ENCODE measurements at places on chromosomes 6 and 20.

- DNase-seq = no peak
Measured at GRCh38 chr6:52186480-52186879, 305 bp downstream of the IL17A start.

DNA sequence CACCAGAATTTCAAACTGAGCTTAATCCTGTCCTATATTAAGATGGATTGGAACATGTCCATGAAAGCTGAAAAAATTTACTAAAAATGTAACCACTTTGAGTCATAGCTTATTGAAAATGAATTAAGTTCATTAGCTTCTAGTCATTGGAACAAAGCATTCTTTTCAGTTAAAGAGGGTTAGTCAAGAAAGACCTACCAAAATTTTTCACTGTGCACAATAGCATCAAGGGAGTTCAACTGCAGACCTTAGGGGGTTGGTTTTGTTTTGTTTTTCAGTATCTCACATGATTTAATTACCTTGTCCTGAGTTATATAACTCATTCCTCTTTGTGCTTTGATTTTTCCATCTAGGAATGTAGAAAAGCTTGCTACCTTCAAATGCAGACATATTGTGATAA lies 2.8 kb downstream of the SLC2A12 start:
- no peak for DNase-seq

DNA sequence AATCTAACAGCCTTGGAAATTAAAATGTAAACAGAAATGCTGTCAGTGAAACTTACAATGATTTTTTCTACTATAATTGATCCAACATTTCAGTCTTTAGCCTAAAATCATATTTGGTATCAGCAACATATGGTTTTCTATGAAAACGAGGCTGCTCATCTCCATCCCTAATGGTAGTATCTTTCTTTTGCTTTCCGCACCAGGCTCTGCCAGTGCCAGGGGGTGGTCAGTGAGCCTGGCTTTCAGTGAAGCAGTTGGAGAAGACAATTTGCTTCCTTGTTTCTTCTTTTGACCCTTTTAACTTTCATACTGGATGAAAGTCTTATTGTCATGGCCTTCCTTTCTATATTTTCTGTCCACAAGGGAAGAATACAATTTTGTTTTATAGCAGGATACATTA lies 258.4 kb downstream of the ARID1B start:
- DNase-seq = no peak

DNA sequence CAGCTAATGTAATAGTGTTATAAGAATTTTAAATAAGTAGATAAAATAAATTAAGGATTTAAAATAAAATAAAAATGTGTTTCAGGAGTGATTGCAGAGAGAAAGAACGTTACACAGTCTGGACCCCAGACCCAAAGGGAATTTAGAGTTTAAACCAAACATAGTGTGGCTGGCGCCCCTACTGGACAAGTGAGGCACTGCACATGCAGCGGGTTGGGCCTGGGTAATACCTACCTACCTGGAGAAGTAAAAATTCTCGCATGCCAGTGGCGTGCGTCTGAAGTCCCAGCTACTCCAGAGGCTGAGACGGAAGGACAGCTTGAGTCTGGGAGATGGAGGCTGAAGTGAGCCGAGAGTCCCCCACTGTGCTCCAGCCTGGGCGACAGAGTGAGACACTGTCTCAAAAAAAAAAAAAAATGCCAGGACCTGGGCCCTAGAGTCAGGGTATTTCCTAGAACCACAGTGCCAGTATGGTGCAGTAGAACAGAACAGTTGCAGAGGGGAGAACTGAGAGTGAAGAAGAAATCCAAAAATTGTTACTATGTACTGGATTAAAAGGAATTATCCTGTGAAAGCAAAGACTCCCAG lies 71.4 kb upstream of the TCF21 start:
- DNase-seq = no peak

- no peak for DNase-seq
Measured at GRCh38 chr6:169070506-169071176, 183.0 kb downstream of the THBS2 start.

DNA sequence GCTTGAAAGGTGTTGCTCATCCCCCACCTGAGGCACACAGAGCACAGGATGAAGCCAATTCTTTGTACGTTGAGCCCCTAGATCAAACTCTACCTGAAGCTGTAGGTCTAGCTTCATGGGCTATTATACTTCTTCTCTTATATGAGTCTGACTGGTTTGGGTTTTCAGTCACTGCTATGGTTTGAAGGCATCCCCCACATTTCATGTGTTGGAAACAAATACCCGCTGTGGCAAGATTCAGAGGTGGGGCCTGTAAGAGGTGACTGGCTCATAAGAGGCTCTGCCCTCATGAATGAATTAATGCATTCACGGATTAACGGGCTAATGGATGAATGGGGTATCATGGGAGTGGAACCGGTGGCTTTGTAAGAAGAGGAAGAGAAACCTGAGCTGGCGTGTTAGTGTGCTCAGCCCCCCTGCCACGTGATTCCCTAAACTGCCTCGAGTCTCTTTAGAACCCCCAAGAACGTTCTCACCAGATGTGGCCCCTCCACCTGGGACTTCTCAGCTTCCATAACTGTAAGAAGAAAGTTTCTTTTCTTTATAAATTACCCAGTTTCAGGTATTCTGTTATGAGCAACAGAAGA lies 39.2 kb downstream of the PREX1 start:
- no peak for DNase-seq

- DNase-seq = no peak
Measured at GRCh38 chr6:158042245-158042798, 60.7 kb downstream of the SYNJ2 start.

- no peak for DNase-seq
Measured at GRCh38 chr6:165899611-165900010, 236.6 kb upstream of the PDE10A start.

- no peak for DNase-seq
Measured at GRCh38 chr6:90715093-90715655, 128.3 kb upstream of the MAP3K7 start.

DNA sequence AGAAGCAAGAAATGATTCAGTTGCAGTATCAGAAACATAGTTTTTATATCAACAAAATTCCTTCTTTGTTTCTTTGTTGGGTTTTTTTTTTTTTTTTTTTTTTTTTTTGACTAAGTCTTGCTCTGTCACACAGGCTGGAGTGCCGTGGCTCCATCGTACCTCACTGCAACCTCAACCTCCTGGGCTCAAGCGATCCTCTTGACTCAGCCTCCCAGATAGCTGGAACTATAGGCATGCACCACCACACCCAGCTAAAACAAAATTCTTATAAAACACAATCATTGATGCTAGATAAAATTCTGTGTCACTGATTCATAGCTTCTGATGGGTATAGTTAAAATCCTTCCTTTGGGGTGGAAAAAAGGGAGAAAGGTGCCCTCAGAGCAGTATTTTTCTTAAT lies 110.3 kb upstream of the TNFAIP3 start:
- DNase-seq = no peak

DNA sequence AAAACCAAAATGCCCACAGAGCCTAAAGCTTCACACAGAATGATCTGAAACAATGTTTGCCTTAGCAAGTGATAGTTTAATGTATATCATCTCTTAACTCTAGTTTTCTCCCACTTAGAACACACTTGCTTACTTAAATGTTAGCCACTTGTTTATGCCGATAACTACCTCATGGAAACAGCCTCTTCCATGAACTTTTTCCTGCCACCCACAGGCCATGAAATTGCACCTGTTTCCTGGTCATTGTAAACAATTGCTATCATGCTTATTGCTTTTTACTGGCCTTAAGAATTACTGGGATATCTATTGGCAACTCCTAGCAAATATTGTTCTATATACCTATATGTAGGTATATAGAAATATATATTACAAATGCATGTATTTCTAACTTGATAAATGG lies 231.1 kb downstream of the HDGFL1 start:
- no peak for DNase-seq

GRCh38 chr6:124772733-124773319 lies 189.4 kb upstream of the RNF217 start:
- no peak for DNase-seq

DNA sequence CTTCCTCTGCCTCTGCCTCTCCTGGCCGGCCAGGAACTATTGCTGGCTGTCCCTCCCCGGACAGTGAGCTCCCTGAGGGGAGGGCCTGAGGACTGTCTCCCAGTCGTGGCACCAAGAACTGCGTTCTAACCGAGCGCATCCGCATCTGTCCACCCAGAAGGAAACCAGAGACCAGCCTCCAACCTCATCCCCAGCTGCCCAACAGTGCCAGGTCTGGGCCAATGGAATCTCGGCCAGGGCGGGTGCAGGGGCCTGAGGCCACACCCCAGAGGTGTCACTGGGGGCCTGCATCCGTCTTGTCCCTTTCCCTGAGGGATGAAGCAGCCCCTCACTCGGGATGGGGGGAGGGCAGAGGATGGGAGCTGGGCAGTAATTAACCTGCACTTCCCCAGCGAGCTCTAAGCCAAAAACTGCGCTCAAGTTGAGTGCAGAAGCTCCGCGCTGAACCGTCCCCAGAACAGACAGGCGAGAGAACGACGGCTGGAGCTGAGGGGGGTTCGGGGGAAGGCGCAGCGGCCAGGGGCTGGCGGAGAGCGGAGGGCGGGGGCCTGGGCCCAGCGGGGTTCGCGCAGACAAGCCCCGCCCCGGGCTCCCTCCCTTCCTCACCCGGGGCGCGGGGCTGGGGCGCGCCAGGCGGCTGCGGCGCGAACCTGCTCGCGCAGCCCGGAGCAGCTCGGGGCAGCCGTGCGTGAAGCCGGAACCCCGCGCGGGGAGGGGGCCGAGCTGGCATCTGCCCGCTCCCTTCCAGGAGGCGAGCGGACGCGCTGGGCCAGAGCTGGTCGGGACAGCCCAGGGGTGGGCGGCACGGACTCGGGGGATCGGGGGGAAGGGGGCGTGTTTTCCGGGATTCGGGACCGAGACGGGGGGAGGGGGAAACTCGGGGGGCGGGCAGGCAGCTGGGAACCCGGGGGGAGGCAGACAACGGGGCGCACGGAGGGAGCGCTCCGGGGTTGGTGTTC lies 1.4 kb downstream of the TFEB start:
- DNase-seq = peak; percentile 35

GRCh38 chr6:142845624-142846458 lies 99.1 kb downstream of the HIVEP2 start:
- no peak for DNase-seq

- no peak for DNase-seq
Measured at GRCh38 chr6:157217198-157217893, 106.0 kb downstream of the TMEM242 start.

DNA sequence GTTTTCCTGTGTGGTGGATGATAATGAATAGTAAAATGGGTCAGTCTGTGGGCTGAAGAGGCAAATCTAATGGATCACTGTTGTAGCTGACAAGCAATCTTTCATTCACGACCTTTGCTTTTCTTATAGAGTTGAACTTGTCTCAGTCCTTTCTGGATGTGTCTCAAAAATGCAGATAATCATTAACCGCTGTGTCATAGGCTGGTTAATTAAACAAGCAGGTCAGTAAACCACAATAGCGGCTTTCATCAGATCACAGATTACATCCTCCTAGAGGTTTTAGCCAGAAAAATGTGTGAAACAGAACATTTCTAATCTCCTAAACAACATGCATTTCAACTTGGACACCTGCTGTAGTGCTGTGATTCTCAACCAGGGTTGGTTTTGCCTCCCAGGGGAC lies 2.5 kb upstream of the METTL24 start:
- no peak for DNase-seq

- no peak for DNase-seq
Measured at GRCh38 chr6:72954716-72955115, 270.6 kb downstream of the KHDC1L start.

DNA sequence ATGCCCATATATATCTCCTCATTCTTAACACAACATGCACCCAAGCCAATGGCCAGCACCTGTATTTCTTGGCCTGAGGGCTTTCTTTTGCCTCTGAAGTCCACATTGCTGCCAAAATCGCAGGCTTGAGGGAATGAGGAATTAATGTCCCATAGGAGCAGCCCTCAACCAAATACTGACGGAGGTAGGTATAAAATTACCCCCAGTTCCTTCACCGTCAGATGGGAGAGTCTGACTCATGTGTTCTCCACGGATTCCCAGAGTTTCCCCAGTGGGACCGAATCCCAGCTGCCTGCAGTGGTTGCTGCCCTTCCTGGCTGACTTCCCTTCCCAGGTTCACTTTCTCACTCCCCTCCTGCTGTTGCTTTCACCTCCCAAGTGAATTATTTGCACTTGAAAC lies 602.2 kb upstream of the NOX3 start:
- no peak for DNase-seq

GRCh38 chr20:49445176-49445575 lies 37.3 kb downstream of the KCNB1 start:
- DNase-seq = no peak

DNA sequence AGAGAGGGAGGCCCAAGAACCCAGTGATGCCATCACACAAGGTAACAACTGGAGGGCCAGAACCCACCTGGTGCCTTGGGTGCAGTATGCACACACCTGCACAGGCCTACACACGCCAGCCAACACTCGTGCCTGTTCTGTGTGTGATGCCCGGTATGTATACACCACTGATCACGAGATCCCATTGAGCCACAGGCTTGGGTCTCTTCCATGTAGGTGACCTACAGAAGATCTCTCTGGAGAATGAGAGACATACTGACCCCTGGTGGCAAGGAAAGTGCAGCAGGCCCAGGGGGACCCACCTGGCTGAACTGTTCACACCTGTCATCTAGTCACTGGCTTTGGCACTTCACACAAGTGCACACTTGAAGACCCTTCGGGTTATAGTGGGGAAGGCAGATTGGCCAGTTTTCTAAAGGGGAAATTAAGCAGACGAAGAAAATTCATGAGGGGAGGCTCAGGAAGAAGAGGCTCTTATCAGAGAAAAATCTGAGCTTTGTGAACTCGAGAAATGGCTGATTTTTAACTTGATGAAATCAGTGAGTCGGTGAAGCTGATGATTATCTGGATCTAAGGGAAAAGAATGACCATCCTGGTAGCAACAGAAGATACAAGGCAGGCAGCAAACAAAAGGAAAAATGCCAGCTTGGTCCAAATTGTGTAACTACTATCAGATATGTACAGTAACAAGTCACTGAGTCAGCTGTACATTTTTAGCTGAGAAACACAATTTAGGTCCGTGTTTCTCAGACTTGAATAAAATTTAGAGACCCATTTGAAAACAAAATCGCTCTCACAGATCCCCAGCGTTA lies 69.1 kb upstream of the PBOV1 start:
- peak; percentile 12 for DNase-seq

DNA sequence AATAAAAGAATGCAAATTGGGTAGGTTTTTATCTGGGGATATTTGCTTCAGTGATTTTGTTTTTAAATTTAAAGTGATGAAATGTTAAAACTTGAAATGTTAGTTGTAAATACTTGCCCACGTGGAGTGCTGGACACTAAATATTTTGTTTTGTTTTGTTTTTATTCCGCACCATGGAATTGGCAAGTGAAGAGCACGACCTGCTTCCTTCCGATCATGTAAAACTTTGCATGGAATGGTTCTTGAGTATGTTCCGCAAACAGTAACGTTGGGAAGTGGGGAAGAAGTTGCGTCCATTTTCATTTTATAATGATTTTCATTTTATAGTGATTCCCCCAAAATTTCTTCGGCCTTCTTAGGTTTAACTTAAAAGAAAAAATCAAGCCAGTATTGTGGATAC lies 765 bp downstream of the IRAK1BP1 start:
- DNase-seq = no peak

- no peak for DNase-seq
Measured at GRCh38 chr20:35561671-35562070, 19.8 kb downstream of the ERGIC3 start.
